Upper lobe of left lung (tissue), 6 donors: ENCODE measurements at places on chromosomes 7 and 10.

GRCh38 chr7:24504836-24505235 lies 68.4 kb upstream of the PALS2 start:
- DNase-seq, result no peak

DNA sequence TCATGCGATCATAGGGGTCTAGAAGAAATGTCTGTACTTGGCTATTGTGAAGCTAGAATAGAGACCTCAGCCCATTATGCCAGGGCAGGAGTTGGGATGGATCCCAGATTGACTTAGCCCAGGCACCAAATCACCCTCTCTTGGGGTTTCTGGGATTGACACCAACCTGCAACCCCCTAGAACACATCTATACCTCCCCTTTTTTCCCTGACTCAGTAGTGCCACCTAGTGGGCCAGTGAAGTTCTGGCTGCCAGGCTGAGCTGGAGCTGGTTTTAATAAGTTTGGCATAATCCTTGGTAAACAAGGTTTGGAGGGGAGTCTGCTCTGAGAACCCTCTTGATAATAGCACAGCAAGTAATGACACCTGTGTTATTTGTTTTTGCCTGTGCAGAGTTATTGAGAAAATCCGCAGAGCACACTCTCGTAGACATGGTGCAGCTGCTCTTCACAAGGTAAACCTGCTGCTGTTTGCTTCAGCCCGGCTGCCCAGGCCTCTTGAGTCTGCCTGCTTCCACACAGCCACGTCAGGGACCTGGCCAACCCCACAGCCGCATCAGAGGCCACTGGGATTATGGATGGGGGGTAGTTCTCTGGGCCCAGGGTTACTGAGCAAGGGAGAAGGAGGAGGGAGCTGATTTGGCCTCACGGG lies 43.3 kb upstream of the NFKB2 start:
- peak; percentile 38 for DNase-seq

- no peak for DNase-seq
Observed at GRCh38 chr10:102450124-102450373, 1.3 kb downstream of the C10orf95 start.

DNA sequence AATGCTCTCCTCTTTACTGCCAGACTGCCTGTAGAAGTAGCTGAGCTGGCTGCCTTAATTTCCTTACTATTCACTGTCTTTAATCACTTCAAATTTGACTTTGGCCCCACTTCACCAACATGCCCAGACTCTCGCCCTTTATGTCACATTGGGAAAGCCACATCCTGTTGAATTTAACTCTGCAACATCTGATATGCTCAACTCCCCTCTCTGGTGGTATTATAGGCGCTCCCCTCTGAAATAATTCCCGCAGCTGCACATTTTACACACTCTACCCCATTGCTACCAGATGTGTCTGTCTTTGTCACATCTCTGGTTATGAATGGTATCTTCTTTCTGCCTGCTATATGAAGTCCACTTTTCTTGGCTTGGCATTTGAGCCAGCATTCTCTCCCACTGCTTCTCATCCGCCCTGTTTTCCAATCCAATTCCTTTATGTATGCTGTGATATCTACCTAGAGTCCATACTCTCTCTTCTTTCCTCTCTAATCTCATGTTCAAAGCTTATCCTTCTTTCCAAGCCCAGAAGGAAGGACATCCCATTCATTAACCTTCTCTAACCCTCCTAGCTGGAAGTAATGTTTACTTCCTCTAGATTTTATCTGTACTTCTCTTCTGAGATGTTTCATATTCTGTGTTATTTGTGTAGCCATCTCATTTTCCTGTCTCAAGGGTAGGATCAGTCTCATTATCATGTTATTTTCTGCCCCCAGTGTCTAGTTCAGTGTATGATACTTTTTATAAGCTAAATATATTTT lies 134.5 kb downstream of the ST7 start:
- DNase-seq, result no peak

DNA sequence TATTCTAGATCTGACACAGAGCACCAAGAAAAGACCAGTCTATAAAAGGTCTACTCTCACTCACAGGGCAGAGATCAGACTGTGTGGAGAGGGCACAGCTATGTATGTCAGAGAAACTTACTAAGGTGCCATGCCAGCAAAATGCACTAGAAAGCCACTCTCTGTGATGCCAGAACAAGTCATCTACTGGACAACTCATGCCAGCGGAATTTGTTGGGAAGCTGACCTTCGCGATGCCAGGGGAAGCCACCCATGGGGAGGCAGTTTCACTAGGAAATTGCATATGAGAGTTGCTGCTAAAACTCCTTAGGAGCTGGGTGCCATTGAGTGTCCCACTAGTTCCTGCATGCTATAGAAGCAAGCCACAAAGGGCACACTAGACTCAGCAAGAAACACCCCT lies 58.5 kb downstream of the MICU1 start:
- DNase-seq, result peak; percentile 37

DNA sequence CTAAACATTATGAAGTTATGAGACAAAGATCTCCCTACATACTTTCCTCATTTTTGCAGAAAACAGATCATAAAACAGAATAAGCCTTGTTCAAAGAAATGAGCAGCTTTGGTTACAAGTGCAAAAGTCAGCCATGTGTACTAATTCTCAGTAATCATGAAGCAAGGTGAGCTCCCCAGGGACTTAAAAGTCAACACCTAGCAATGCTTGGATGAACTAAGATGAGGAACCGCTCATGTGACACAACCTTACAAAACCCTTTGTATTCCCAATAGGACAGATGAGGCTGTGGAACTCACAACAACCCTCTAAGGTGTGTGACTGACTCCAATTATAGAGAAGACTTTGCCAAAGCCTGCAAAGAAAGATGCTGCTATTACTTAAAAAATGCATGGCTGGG lies 154.5 kb downstream of the SLC25A13 start:
- no peak for DNase-seq

- no peak for DNase-seq
Observed at GRCh38 chr10:3936422-3937040, 151.5 kb upstream of the KLF6 start.

GRCh38 chr10:101588879-101589278 lies 758 bp downstream of the DPCD start:
- no peak for DNase-seq

DNA sequence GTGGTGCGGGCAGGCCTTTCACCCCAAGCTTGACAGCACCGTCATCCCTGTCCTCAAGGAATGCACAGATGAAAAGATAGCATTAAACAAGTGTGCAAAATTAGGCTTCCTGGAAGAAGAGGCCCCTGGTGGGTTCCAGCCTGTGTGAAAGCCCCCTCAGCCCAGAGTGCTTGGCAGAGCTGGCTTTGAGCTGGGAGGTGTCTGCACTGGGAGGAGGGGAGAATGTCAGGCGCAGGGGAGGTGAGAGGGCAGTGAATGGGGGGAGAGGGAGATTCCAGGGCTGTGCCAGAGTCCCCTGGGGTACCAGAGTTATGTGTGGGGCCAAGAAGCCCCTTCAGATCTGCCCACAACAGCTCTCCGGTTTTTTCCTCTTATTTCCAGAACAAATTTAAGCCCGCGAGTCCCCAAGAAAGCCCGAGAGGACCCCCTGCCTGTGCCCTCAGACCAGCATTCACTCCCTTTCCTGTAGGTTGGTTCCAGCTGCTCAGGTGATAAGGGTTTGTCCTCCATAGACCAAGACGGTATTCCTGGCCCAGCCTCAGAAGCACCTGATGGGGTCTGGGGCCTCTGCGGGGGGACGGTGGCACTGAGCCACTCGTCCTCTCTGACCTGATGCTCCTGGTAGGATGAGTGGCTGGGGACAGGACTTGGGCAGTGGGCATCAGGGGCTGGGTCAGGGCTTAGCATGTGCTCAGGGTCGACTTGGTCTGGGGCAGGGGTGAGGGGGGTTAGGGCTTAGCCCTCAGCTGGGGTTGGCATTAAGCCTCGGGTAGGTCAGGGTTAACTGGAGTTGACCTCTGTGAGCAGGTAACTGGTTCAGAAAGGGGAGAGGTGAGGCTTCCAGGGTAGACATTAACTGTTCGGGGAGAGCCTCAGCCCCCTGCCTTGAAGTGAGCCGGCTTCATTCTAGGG lies 43.4 kb downstream of the ADCYAP1R1 start:
- DNase-seq, result peak; percentile 9

DNA sequence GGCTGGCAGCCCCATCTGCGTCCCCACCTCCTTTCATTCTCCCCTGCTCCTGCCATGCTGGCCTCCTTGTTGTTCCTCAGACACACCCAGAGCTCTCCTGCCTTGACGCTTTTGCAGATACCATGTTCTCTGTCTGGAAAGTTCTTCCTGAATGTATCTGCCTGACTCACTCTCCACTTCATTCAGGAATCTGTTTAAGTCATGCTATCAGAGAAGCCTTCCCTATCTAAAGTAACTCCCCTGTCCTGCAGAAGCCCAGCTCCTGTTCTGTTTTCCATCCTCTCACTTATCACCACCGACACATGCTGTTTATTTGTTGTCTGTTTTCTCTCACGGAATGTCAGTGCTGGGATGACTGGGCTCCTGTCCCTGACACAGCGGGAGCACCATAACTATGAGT lies 82.0 kb downstream of the AFAP1L2 start:
- DNase-seq, result no peak

GRCh38 chr7:39587393-39587792 lies 21.2 kb downstream of the YAE1 start:
- DNase-seq, result no peak

- DNase-seq, result no peak
Observed at GRCh38 chr10:53491774-53492173, 719.2 kb upstream of the MBL2 start.

GRCh38 chr10:32210306-32211045 lies 136.5 kb downstream of the EPC1 start:
- DNase-seq, result no peak

DNA sequence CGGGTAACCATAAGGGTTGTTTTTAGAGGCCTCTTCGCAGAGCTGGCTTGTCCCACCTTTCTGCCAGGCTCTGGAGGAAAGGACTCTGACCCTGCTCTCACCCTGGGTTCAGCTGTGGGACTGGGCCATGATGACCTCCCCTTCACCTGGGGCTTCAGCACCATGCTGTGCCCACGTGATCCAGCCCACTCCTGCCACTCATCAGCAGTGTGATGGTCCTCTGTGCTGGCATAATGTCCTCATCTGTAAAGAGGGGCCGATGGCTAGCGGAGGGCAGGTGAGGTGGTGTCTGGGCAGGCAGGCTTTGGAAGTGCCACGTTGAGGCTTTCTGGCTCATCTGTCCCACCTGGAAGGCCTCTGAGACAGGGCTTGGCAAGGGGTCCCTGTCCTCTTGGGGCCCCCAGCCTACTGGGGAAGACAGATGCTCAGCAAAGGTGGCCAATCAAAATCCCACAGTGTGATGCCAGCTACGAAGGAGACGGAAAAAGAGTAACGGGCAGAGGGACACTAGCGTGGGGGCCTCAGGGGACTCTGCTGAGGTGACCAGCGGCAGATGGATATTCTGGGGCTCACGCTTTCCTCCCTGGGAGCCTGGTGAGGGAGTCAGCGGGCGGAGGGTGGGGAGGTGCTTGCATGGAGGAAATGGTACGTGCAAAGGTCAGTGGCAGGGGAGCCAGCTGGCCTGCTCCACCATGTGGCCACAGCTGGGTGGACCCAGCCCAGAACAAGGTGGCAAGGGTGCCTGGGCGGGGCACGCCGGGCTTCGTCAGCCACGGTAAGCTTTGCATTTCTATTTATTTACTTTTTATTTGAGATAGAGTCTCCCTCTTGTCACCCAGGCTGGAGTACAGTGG lies 5.4 kb downstream of the LRWD1 start:
- DNase-seq, result no peak

DNA sequence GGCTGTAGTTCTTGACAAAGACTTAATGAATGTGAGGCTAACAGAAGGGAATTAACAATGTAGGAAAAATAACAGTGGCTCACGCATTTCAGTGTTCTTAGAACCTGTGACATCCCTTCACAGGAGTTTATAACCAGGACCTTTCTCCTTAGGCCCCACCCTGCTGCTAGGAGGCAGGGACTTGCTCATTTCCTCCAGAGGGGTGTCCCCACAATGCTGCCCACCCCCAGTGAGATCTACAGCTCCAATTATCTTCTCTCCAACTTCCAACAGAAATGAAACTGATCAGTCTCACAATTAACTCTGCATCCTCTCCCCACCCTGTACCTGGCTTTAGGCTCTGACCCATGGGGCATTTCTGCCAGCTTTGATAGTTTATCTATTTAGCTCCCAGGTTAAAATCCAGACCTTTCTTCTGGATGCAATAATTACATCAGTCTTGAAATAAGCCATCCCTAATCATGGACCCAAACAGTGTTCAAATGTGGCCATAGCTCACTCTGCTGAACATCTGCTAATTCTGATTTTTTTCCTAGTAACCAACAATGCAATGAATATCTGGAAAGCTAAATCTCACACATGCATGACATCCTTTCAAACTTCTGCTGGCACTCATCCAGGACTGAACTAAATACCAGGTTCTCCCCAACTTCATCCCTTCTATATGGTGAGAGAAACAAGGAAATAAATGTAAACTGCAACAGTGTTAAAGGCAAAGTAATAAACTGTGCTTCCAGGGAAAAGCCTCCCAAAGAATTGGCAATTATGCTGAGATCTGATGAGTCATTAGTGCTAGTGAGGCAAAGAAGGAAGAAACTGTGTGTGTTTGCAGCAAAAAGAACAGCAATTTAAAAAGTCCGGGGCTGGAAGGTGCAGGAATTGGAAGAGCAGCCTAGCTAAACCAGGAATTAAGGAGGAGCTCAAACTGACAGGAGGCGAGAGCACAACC lies 64.6 kb downstream of the HERPUD2 start:
- DNase-seq, result no peak

DNA sequence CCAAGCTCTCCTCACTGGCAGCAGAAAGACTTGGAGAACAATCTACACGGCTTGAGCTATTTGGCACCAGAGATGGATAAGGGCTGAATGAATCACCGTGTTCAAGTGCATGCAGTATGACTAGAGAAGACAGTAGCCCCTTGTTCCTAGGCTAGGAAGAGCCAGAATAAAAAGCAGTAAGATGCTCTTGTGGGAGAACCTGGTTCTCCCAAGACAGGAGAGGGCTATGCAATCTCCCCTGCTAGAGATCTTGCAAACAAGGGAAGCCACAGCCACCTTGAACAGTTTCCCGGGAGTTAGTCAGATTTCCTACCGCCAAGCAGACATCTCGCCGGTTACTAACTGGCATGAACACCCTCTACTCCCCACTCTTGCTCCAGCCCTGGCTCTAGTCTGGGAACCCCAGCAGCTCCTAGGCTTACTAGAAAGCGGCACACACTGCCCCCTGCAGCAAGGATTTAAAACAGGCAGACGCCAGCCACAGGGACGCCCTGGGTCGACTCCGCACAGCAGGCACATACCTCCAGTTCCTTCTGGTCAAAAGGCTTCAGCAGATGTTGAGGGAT lies 107.3 kb downstream of the SMURF1 start:
- no peak for DNase-seq

DNA sequence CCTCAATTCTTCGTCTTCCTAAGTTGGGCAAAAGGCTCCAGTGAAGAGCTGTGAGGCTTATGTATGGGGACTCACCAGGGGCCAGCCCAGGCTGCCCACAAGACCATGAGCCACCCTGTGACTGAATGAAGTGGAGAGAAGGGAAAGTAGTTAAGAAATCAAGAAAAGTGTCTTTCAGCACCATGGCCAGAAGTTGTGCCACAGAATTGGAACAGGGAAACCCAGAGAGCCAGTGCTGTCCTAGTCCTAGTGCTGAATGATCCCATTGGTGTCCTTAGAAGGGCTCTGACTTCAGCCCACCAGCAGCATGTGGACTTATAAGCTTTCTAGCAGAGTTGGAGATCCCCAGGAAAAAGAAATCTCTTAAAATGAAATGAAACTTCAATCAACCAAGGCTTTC lies 37.0 kb upstream of the CCSER2 start:
- no peak for DNase-seq
